ENCODE measurements at places on chromosomes 16 and 17.

GRCh38 chr16:51818342-51818944, 667.4 kb upstream of the SALL1 start:
- DNase-seq: peak; percentile 36

- DNase-seq: no peak
Observed at GRCh38 chr17:42252597-42253550, 23.3 kb downstream of the STAT5B start.

DNA sequence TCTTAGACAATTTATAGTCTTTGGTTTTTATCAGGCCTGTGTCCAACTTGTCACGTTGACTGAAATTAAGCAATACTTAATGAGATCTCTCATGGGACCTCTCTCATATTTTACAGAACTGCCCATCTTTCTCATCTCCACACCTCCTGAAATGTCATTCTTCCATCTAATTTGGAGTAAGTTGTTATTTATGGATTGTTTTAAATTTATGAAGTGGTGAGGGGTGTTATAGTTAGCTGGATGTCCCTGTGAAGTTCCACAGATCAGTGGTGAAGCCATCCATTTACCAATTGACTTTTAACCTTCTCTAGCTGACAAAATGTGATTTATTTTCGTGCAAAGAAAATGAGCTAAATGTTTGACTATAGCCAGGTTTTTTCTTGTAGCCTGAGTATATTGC, 824.9 kb downstream of the KCNJ2 start:
- no peak for DNase-seq

GRCh38 chr17:27239046-27239445, 54.9 kb upstream of the WSB1 start:
- DNase-seq: no peak

DNA sequence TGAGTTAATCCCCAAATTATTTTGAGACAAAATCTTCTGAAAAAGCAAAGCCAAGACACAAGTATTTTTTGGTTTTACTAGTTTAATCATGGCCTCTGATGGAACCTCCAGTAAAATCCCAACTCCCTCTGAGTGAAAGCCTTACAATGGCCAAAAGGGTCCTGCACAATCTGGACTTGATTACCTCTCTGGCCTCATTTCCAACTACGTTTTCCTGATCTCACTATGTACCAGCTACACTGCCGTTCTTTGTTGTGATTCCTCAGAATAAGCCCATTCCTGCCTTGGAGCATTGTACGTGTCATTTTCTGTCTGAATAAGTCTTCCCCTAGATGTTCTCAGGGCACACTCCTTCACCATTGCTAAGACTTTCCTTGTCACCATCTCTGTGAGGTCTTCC, 37.3 kb downstream of the SPOP start:
- DNase-seq: no peak

- no peak for DNase-seq
Observed at GRCh38 chr16:11630768-11631056, 37.5 kb upstream of the SNN start.

- no peak for DNase-seq
Observed at GRCh38 chr17:39631403-39631802, 4.7 kb downstream of the PPP1R1B start.

Measured in astrocyte of the spinal cord (primary cell).